ENCODE measurements at places on chromosomes 7 and 10. TPM values are rescaled to one million over a fixed set of nuclear protein-coding genes. Genes with fewer than 3 reads are reported as not detected.

PNLIP gene
- total RNA-seq = not detected

CFAP46 gene
- 0.85 TPM for total RNA-seq

NUTM2D gene
- 1.4 TPM for total RNA-seq

PDZD7 gene
- 0.34 TPM for total RNA-seq

SPDYE8 gene
- total RNA-seq = not detected

SP4 gene
- total RNA-seq = 8.4 TPM

CCDC3 gene
- 1.4 TPM for total RNA-seq

FAM25C gene
- total RNA-seq = not detected

UBE2D1 gene
- total RNA-seq = 9.4 TPM

CADPS2 gene
- total RNA-seq = 69.4 TPM
